ENCODE measurements at places on chromosomes 16 and 17.

DNA sequence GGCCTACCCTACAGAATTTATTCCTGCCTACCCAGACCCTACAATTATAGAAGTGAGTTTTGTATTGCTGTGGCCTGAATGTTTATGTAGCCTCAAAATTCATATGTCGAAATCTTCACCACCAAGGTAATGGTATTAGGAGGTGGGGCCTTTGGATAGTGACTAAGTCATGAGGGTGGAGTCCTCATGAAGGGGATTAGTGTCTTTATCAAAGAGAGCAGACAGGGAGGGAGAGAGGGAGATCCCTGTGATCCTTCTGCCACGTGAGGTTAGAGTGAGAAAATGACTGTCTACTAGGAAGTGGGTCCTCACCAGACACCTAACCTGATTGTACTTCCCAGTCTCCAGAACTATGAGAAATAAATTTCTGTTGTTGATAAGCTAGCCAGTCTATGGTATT lies 981 bp upstream of the DUXB start:
- DNase-seq = no peak

- DNase-seq = no peak
These were observed 1.6 kb downstream of the RND2 start for GRCh38 chr17:43026595-43026994.

DNA sequence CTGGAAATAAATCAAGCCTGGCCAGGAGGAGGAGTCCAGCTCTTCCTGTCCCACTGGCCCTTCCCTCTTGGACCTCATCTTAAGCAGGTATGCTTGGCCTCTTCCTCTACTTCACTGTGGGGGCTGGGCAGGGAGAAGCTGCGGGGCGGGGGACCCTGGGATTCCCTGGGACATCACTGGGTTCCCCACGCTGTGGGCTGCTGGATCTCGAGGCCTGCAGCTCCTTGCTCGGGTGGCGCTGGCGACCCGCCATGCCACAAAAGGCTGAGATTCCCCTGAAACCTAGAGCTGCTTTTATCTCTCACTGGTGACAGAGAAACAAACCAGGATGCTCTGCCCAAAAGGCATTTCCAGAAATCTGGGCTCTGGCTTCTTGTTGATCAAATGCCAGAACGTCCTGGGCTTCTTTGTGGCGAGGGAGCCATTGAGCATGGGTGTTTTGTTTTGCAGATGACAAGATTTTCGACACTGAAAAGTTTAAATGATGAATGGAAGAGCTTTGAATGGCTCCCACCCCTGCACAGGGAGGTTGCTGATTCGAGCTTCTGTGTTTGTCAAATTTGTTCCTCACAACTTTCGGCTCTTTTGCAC lies 8.6 kb upstream of the PGS1 start:
- no peak for DNase-seq

DNA sequence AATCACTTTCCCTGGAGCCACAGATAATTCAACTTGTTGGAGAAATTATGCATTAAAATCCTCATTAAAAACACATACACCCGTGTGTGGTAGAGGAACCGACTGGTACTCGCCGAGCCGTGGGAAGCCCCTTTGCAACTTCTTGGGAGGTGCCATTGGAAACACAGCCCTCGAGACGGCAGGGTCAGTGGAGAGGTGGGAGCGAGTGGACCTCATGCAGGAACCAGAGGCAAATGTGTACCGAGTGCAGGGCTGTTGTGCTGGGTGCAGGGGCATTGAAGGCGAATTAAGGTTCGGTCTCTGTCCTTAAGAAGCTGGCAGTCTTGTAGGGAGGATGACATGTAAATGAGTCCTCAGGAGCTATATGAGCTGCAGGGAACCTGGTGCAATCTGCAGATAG lies 318.3 kb downstream of the CPPED1 start:
- no peak for DNase-seq

- no peak for DNase-seq
These were observed 210.0 kb downstream of the MAP2K4 start for GRCh38 chr17:12230481-12231354.

GRCh38 chr17:79627184-79627765 lies 16.4 kb upstream of the RBFOX3 start:
- DNase-seq = no peak

DNA sequence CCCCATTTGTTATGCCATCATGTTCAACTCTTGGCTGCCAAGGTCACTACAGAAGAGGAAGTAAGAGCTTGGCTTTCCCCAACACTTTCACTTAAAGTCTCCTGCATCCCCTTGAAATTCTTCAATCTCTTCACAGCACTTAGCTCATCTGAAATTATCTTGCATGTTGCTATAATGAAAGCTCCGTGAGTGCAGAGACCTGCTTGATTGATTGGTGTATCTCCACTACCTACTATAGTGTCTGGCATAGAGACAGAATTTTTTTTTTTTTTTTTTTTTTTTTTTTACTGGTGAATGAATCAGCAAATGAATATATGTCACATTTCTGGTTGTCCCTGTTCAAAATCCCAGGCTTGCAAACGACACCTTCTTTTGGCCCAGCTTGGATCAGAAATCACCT lies 1.9 kb upstream of the SDR42E1 start:
- no peak for DNase-seq

- DNase-seq = no peak
These were observed 59.4 kb downstream of the WNT3 start for GRCh38 chr17:46759141-46759540.

GRCh38 chr16:69107316-69107962 lies 2.0 kb downstream of the HAS3 start:
- peak; percentile 16 for DNase-seq

GRCh38 chr17:76672270-76672851 lies 28.8 kb upstream of the ST6GALNAC1 start:
- DNase-seq = no peak

All from neural crest cell (in vitro differentiated cells).